ENCODE measurements at places on chromosomes 5 and 9. TPM values are rescaled to one million over a fixed set of nuclear protein-coding genes. Genes with fewer than 3 reads are reported as not detected.

LHX3 gene
- total RNA-seq = not detected

TMEM215 gene
- total RNA-seq = not detected

UGT3A1 gene
- not detected for total RNA-seq

ELAVL2 gene
- not detected for total RNA-seq

SCGB3A2 gene
- not detected for total RNA-seq

C9 gene
- total RNA-seq = 0.28 TPM

FCN1 gene
- total RNA-seq = not detected

VLDLR gene
- 7.5 TPM for total RNA-seq

CTSV gene
- 0.38 TPM for total RNA-seq

APBA1 gene
- total RNA-seq = 2.5 TPM

C5orf58 gene
- not detected for total RNA-seq

F12 gene
- total RNA-seq = not detected

ZDHHC11B gene
- total RNA-seq = under 0.01 TPM

S100Z gene
- total RNA-seq = not detected

MEGF10 gene
- under 0.01 TPM for total RNA-seq

CDC25C gene
- 1.1 TPM for total RNA-seq

ANKRD31 gene
- total RNA-seq = 0.19 TPM

ORM2 gene
- not detected for total RNA-seq

ZBTB6 gene
- 15.2 TPM for total RNA-seq

PCDHA11 gene
- 0.28 TPM for total RNA-seq

RANBP3L gene
- not detected for total RNA-seq

NR4A3 gene
- 3.7 TPM for total RNA-seq

LTC4S gene
- 0.19 TPM for total RNA-seq

CER1 gene
- total RNA-seq = not detected

HMCN2 gene
- total RNA-seq = under 0.01 TPM

MYO10 gene
- 104 TPM for total RNA-seq

OTULINL gene
- total RNA-seq = 0.56 TPM
